Activated CD4-positive, alpha-beta T cell treated with anti-CD3 and anti-CD28 coated beads for 1 hour (primary cell): ENCODE measurements at places on chromosomes 16 and 17.

GRCh38 chr17:49696233-49696761, 11.5 kb downstream of the SLC35B1 start:
- no peak for DNase-seq

GRCh38 chr17:73304971-73305812, 6.6 kb downstream of the CDC42EP4 start:
- no peak for DNase-seq

- no peak for DNase-seq
Measured at GRCh38 chr16:1768767-1769401, 2.5 kb downstream of the NME3 start.

- DNase-seq = no peak
Measured at GRCh38 chr17:31431852-31432658, 40.6 kb downstream of the RAB11FIP4 start.

DNA sequence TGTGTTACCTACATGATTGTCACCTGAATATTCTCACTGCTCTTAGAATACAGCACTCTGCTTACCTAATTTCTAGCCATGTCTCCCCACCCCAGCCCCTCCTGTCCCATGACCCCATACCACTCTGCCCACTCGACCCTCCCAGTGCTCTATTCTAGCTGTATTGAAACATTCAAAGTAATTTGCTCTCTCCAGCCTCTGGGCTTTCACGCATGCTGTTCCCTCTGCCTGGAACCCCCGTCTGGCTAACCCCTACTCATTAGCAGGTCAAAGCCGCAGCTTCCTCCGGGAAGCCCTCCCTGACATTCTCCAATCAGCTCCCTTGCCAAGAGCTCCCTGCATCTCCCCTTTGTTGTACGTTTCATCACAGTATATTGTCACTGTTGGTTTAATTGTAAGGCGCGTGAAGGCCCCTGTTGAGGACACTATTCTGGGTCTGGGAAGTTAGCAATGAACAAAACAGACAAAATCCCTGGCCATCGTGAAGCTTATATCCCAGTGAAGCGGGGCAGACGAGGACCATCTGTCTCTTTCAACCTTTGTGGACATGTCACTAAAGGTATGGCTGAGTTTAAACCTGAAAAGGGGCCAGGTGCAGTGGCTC, 72.3 kb upstream of the LHX1 start:
- DNase-seq = no peak

DNA sequence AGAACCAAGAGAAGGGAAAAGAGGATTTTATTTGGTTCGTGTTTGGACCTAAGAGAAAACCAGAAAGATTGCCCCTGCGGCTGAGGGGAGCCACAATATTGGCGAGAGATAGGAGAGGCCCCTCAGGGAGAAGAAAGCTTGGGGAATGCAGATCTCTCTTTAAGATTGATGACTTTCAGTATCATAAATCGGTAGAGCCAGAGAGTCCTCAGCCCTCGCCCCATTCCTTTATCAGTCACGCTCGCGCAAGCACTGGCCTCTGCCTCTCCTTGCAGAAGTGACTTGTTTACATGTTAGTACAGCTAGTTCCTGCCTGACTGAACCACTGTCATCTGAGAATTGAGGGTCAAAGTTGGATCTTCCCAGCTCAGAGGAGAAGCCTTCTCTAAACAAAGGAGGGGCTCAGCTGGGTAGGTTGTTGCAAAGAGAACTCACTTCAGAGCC, 21.5 kb upstream of the KRT19 start:
- no peak for DNase-seq

GRCh38 chr17:78412403-78412802, 34.0 kb downstream of the PGS1 start:
- DNase-seq = no peak

GRCh38 chr17:78219396-78220150, 5.5 kb downstream of the BIRC5 start:
- DNase-seq = no peak

DNA sequence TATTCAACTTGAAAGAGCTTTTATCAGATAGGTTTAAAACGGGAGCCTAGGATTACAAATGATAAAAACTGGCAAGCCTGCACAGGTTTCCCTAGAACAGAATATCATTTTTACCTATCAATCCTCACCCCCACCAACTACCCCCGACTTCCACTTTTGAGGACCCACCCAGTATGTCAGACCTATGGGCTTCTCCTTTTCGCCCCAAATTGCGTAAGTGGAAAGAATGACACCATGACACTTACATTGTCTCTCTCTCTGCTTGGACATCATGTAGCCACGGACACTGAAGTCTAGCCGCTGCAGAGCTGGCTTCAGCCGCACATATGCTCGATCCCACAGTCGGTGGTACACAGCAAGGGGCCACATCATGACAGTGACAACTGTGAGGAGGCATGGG, 7.4 kb upstream of the PSMC3IP start:
- no peak for DNase-seq

DNA sequence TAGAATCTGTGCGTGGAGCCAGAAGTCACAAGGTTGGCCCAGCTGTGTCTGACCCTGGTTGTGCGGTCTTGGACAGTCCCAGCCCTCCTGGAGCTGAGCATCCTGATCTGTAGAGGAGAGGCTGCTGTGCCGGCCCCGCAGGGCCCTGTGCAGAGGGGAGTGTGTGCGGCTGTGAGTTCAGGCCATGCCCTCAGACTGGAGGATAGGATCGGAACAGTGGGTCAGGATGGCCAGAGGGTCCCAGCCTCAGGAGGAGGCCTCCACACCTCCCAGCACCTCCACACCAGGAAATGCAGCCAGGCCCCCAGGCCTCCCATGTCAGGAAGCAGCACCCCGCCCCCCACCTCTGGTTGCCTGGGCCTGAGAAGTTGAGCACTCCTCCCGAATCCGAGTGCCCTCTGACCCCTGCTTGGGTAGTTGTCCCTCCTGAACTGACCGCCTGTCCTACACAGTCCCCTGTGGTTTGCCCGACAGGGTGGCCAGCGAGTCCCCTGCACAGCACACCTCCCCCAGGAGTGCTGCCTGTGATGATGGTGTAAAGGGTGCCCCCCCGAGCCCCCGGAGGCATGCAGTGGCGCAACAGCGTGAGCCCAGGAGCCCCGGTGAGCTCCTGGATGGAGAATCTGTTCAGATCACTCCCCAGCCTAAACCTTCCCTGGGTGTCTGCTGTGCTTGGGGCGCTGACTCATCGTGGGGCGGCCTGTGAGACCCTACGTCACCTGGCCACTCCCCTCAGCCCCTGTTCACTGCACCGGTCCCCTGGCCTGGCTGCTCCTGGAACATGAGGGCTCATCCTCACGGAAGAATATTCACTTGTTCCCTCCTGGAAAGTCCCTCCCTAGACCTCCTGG, 285.2 kb downstream of the SEC14L1 start:
- DNase-seq = no peak

GRCh38 chr17:29111816-29112499, 68.2 kb downstream of the MYO18A start:
- DNase-seq = peak; percentile 48

DNA sequence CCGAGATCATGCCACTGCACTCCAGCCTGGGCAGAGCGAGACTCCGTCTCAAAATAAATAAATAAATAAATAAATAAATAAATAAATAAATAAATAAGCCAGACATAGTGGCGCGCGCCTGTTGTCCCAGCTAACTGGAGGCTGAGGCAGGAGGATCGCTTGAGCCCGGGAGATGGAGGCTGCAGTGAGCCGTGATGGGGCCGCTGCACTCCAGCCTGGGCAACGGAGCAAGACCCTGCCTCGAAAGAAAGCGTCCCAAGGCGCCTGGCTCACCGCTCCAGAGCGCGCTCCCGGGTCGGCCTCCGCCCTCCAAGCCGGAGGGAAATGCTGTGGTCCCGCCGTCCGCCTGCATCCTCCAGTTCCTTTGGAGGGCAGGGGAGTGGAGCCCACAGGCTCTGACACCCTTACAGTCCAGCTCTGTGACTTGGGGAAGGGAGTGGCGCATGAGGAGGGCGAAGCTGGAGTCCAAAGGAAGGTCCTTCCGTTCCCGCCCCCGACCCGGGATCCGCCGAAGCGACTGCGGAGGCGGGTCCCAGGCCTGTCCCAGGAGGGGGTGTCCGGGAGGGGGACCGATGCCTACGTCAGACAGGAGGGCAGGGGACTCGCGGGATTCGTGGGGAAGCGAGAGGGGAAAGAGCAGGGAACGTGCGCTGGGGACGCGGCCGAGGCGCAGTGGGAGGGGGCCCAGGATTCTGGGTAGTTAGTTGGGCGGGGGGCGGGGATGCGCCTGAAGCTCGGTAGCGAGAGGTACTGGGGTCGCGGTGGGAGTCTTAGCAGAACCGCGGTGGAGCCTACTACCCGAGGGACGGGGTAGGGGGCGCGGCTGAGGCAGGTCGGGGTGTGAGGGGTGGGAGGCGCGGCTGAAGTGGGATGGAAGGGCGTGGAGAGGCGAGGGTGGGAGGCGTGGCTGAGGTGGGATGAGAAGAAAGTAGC, 8.4 kb upstream of the TRPV2 start:
- no peak for DNase-seq
